ENCODE measurements at places on chromosomes 11 and 22.

- no peak for DNase-seq
These were observed 102.2 kb upstream of the FGF3 start for GRCh38 chr11:69921128-69922014.

GRCh38 chr11:10410844-10411200 is 44.2 kb upstream of the AMPD3 start:
- no peak for DNase-seq

DNA sequence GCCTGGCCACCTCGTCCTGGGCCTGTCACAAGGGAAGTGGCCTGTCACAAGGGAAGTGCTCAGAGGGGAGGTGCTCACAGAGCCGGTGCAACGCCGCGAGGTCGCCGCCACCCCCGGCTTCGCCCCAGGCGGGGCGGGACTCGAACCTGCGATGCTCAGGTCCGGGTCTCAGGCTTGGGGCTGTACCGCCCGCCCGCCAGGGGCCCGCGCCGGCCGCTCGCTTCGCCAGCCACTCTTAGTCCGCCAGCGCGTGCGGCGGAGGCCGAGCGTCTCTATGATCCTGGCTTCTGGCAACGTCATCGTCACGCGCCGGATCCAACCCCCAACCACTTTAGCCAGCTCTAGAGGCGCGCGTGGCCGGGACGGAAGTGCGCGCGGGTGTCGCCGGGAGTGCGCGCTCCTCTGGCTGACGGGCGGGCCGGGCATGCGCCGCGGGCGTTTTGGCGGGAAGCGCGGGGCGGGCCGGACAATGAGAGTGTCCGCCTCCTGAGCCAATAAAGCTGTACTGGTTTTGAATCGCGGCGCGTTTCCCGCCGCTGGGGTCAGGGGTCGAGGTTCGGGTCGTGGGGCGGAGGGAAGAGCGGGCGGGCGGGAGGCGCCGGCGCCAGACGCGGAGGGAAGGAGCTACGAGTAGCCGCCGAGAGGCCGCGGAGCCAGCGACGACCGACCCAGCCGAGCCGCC is at the start of gene TRMT2A:
TSS of gene TRMT2A (minus strand) at position 276 of the 682 bp plus-strand sequence. CDS start 320 bp downstream, outside the sequence.
- DNase-seq: peak; percentile 92

DNA sequence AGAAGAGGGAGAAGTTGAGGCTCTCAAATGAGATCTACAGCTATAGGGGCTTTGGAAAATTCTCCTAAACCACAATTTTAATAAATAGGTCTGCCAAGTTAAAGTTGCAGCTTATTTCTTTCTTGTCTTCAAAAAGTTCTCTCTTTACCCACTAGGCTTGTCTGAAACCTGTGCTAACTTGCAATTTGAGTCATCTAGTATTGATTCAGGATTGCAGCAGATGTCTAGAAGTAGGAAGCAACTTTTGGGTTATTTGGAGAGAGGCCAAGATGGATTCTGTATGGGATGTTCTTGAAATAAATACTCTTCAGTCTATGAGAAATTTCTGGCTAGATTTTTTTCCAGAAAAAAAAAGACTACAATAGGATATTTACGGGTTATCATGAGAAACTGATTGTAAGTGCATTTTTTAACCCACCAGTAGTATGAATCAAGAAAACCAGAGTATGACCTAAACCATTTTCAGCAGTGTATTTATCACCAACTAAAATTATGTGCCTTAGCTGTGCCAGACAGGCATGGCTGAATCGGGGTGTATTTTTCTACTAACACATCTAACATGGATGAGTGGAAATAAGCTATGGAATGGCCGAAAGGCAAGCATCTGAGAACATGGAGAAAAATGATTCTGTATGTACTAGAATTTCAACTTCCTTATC is 4.9 kb upstream of the RAB38 start:
- DNase-seq: no peak

DNA sequence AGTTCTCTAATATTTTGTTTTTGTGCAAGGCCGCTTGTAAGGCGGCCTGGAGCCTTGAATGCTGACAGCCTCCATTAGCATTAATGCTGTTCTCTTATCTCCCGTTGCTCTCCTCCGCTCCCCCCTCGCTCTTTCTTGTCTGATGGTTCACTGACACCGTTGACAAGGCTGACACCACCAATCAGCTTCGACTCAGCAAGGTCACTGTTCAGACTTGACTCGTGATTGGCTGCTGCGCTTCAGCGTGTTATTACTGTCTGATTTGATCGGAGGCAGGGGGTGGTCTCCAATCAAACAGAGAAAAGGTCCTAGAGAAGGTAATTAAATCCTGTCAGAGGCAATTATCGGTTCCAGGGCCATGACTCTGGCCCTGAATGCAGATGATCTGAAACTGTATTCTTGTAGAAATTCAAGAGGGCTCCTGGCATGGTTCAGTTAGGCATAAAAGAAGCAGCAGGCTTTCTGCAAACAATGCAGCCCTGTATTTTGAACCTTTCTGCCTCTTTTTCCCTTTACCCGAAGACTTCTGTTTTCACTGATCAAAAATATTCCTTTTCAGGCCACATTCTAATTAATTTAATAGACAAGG is 49.3 kb upstream of the MPPED2 start:
- no peak for DNase-seq

GRCh38 chr22:28711820-28712777 is 29.5 kb downstream of the CHEK2 start:
- no peak for DNase-seq

All from stimulated activated CD8-positive, alpha-beta memory T cell treated with anti-CD3 and anti-CD28 coated beads, Interleukin-7, amount 100 ng/mL, for 4 hours (primary cell).